Spinal cord (tissue), 10 donors: ENCODE measurements at places on chromosomes 5 and 9. TPM values are rescaled to one million over a fixed set of nuclear protein-coding genes. Genes with fewer than 3 reads are reported as not detected.
A peak's percentile ranks its signal among the peaks of the same experiment; 100 is the strongest.

DNA sequence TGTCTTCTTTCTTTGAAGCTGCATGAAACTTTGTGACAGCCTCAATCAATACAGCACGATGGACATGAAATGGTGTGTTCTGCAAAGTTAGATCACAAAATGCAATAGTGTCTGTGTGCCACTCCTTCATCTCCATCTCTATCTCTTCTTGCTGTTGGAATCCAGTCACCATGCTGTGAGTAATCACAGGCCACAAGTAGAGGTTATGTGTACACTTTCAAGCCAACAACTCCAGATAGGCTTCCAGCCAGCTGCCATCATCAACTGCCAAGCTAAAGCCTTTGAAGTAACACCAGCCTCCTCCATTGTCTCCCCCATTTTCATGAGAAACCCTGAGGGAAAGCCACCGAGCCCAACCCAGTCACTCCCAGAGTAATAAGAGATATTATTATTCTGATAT lies 360.6 kb downstream of the PTPRD start:
- no peak overlapping the region for H3K4me3 ChIP-seq
- no peaks in the 10 kb centered on the region for H3K27me3 ChIP-seq
- no peaks in the 10 kb centered on the region for H3K4me1 ChIP-seq
- no peak for DNase-seq

DNA sequence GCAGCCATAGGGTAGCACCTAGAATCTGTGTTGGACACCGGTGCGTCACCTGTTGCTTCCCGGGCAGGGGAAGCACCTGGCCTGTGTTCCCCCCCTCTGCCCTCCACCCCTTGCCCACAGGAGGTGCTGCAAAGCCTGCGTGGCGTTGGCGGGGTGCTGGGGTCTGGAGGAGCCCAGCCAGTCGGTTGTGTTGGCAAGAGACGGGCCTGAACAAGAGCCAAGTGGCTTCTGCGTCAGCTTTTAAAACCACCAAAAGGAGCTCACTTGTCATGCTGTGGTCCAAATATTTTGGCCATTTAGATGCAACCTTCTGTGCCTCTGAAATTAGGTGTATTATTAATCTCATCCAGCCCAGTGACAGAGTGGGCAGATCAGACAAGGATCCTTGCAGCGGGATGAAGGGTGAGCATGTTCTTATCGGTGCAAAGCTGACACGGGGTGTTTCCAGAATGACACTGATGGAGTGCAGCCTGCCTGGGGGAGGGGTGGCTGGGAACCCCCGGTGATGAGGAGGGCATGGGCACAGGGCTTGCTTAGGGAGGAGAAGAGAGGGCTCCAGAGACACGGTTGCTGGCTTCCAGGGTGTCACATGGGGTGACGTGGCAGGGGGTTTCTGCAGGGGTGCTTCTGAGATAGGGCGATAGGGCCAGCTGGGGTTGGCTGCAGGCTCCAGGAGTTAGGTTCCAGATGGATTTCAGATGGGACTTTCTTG lies 9.7 kb upstream of the RXRA start:
- no peaks in the 10 kb centered on the region for H3K36me3 ChIP-seq
- no peak overlapping the region for H3K27ac ChIP-seq
- no peak for DNase-seq
- peaks cover 66% of the 10 kb centered on the region for H3K4me1 ChIP-seq
- no peaks in the 10 kb centered on the region for H3K27me3 ChIP-seq

DNA sequence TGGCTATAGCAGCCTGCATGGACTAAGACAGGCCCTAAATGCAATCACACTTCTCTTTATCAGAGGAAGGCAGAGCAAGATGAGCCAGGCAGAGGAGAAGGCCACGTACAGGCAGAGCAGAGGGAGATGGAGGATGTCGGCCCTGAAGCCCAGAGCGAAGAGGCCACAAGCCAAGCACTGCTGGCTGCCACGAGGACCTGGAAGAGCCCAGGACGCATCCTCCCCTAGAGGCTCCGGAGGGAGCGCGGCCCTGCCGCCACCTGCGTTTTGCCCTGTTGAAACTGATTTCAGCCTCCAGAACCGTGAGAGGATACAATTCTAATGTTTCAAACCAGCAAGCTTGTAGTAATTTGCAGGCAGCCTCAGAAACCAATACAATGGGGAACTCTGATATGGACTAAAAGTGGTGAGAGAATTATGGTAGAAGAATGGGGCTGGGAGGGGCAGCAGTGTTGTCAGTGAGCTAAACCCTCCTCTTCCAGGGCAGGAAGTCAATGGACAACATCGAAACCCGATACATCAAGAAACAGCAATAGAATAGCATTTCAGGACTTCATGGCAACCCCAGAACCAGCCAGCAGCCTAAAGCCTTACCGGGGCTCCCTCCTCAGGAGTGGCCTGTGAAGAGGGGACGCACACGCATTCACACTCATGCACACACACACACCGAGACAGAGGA lies 32.6 kb downstream of the ADAMTS2 start:
- H3K27me3 ChIP-seq = no peaks in the 10 kb centered on the region
- peaks cover 27% of the 10 kb centered on the region for H3K4me1 ChIP-seq
- H3K36me3 ChIP-seq = peaks cover 3% of the 10 kb centered on the region
- DNase-seq = no peak
- H3K27ac ChIP-seq = no peak overlapping the region

- peaks cover 4% of the 10 kb centered on the region for H3K4me1 ChIP-seq
- peak overlapping the region; percentile 96 for H3K27ac ChIP-seq
- DNase-seq = no peak
- no peaks in the 10 kb centered on the region for H3K27me3 ChIP-seq
- peak overlapping the region; percentile 97 for H3K4me3 ChIP-seq
Measured at GRCh38 chr9:83706676-83707517, 861 bp downstream of the UBQLN1 start.

DNA sequence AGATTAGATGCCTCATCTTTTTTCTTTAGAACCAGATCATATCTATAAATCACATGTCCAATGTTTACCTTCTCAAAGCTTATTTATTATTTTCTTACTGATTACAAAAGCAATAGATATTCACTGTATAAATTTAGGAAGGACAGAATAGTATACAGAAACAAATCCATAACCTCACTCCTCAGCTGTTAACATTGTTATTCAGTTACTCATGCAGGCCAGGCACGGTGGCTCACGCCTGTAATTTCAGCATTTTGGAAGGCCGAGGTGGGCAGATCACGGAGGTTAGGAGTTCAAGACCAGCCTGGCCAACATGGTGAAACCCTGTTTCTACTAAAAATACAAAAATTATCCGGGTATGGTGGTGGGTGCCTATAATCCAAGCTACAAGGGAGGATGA lies 15.3 kb downstream of the STOM start:
- H3K27me3 ChIP-seq = peaks cover 6% of the 10 kb centered on the region
- DNase-seq = no peak
- H3K27ac ChIP-seq = no peak overlapping the region
- H3K36me3 ChIP-seq = no peaks in the 10 kb centered on the region
- no peaks in the 10 kb centered on the region for H3K4me1 ChIP-seq

The PTGR1 gene
- total RNA-seq = 53.1 TPM

DNA sequence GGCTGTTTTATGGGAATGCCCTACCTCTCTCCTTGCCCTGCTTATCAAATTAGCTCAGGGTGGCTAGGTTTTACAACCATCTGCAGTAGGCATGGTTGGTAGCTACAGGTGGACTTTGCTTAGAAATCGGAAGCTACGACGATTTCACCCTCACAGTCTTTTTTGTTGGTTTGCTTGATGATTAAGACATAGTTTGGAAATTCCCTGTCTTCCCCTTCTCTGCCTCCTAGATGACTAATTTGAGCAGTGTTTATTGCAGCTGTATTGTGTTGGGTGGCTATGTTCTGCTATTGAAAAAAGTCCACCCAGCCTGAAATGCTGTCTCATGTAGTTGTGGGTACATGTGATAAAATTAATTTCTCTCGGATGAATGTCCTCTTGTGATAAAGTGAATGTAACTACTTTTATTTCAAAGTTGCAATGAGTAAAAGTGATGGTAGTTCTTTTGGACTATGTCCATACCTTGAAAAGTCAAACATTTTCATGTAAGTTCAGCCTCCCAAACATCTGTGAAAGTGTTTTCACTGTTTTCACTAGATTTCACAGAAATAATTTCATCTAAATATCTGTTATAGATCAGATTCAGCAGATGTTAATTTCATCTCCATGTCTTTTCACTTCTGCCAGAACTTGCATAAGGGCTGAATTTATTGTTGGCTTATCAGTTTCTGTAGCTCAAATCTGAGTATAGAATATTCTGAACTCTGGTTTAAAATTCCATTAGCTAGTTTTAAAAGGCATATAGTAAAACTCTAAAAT lies 37.3 kb upstream of the FYB1 start:
- H3K4me3 ChIP-seq = no peak overlapping the region
- no peak for DNase-seq
- no peaks in the 10 kb centered on the region for H3K4me1 ChIP-seq
- no peaks in the 10 kb centered on the region for H3K36me3 ChIP-seq
- H3K27me3 ChIP-seq = no peaks in the 10 kb centered on the region

The GFI1B gene
- 1.1 TPM for total RNA-seq

The SPATA31C1 gene
- total RNA-seq = 0.20 TPM

DNA sequence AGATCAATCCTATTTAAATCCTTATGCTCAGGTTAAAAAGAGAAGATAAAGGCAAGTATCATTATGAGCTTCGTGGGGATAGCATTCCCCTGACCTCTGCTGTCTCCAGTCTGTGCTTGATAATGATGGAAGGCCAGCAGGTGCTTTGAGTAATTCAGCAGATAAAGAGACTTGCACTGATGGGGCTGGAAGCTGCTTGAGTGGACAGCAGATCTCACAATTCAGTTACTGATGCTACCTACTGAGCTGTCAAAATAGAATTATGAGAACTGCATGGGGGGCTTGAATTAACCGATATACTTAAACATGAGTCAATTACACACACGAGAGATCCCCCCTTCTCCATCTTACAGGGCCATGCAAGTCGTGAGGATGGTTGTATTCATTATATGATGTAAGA lies 107.7 kb upstream of the GPR151 start:
- no peak for DNase-seq
- H3K4me3 ChIP-seq = no peak overlapping the region
- H3K27ac ChIP-seq = no peak overlapping the region
- H3K36me3 ChIP-seq = peaks cover 6% of the 10 kb centered on the region

The SYNPO gene
- total RNA-seq = 6.9 TPM

DNA sequence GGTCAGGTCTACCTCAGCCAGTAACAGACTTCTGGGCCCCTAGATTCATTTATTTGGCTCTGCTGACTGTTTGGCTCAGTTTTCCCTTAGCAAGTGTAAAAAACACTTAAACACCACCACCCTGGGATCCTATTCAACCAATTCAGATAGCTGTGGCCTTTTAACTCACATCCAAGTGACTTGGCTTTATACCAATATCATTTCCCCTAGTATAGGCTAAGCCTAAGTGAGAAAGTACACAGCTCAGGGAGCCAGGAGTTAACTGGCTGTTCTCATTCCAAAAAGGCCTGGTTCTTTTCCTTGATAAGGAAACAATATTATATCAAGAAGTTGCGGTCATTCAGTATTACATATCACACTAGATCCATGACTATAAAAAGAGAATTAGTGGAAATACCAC lies 163.5 kb downstream of the ARL15 start:
- peak; percentile 32 for DNase-seq
- no peaks in the 10 kb centered on the region for H3K36me3 ChIP-seq
- no peak overlapping the region for H3K27ac ChIP-seq

The ZNF618 gene
- 13.8 TPM for total RNA-seq

The PCDHB12 gene
- 5.3 TPM for total RNA-seq

The IL7R gene
- 0.50 TPM for total RNA-seq

DNA sequence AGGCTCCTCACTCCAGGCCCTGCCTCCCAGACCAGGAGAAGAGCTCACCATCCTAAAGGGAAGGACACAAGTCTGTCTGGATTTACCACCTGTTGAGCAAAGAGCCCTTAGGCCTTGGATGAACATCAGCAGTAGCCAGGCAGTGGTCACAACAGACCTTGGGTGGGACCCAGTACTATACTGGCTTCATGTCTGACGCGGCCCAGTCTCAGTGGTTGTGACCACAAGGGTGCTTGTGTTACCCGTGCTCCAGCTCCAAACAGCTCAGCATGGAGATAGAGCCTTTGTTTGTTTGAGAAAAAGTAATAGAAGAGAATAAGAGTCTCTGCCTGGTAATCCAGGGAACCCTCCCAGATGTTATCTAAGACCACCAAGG lies 617.4 kb downstream of the BRINP1 start:
- no peak for DNase-seq
- H3K36me3 ChIP-seq = no peaks in the 10 kb centered on the region
- no peak overlapping the region for H3K4me3 ChIP-seq
- no peaks in the 10 kb centered on the region for H3K4me1 ChIP-seq
- H3K27ac ChIP-seq = no peak overlapping the region

DNA sequence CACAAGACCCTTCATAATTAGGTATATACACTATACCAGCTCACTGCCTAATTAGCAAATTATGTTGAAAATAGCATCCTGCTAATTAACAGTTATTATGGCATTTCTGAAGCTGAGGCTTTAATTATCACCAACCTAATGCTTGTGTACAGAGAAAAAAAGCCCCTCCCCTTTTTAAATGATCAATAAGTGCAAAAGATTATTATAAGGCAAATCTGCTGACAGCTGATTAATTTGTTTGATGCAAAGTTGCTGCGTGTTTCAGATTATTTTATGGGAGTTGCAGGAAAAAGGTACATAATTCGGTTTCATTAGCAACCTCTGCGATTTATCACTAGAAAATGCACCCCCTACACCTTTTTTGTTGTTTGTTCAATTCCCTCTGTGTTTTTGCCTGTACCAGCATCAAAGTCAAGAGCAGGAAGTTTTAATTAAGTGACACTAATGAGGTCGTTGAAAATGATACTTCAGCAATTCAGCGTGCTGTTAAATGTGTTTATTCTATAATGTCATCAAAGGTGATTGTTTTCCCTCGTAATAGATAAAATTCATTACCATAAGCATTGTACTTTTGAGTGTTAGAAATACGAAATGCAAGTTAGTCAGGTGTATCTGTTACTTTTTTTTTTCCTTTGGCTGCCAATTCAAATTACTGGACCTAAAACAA lies 170.0 kb downstream of the EBF1 start:
- no peak overlapping the region for H3K4me3 ChIP-seq
- peak; percentile 81 for DNase-seq
- H3K27me3 ChIP-seq = peaks cover 5% of the 10 kb centered on the region
- no peaks in the 10 kb centered on the region for H3K4me1 ChIP-seq
- H3K27ac ChIP-seq = no peak overlapping the region
- H3K36me3 ChIP-seq = no peaks in the 10 kb centered on the region

DNA sequence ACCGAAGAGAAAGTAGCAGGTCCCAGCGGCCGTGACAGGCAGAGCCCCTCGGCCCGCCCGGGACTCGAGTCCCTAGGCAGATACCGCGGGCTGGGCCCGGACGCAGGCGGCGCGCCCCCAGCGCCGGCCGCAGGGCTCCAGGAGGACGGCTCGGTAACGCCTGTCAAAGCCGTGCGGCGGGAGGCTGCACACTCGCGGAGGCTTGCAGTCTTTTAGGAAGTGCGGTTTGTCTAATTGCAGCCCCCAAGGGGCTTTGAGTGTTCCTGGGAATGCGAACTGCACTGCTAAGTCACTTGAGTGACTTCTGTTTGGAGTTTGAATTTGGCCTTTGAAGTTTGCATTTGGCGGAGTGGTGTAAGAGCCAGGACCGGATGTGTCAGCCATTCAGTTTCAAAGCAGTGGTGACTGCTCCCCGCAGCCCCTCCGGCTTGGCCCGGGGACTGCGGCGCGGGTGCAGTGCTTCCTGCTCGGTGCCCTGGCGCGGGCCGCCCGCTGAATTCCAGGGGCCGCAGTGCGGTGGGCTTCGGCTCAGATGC lies 1.3 kb downstream of the MAP3K1 start:
- H3K36me3 ChIP-seq = no peaks in the 10 kb centered on the region
- H3K27ac ChIP-seq = peak overlapping the region; percentile 84
- peak overlapping the region; percentile 82 for H3K4me3 ChIP-seq
- DNase-seq = peak; percentile 29
- H3K4me1 ChIP-seq = peaks cover 8% of the 10 kb centered on the region
- peaks cover 8% of the 10 kb centered on the region for H3K27me3 ChIP-seq

The FGF18 gene
- 5.2 TPM for total RNA-seq

The ATP6V1G1 gene
- 132 TPM for total RNA-seq

The DMRTA1 gene
- 1.1 TPM for total RNA-seq
